Right ventricle myocardium superior (tissue), 1 donor: ENCODE measurements at places on chromosomes 12 and 14. TPM values are rescaled to one million over a fixed set of nuclear protein-coding genes. Genes with fewer than 3 reads are reported as not detected.

GUCY2C gene
- total RNA-seq: not detected

MMP17 gene
- total RNA-seq: 1.3 TPM

KIF26A gene
- 6.3 TPM for total RNA-seq

DEPDC4 gene
- 0.32 TPM for total RNA-seq

GALNT8 gene
- 2.9 TPM for total RNA-seq

RAN gene
- total RNA-seq: 225 TPM

FMNL3 gene
- total RNA-seq: 9.4 TPM

FOXG1 gene
- not detected for total RNA-seq

GRCh38 chr12:108146035-108146893, 17.2 kb downstream of the WSCD2 start:
- DNase-seq: no peak

DNA sequence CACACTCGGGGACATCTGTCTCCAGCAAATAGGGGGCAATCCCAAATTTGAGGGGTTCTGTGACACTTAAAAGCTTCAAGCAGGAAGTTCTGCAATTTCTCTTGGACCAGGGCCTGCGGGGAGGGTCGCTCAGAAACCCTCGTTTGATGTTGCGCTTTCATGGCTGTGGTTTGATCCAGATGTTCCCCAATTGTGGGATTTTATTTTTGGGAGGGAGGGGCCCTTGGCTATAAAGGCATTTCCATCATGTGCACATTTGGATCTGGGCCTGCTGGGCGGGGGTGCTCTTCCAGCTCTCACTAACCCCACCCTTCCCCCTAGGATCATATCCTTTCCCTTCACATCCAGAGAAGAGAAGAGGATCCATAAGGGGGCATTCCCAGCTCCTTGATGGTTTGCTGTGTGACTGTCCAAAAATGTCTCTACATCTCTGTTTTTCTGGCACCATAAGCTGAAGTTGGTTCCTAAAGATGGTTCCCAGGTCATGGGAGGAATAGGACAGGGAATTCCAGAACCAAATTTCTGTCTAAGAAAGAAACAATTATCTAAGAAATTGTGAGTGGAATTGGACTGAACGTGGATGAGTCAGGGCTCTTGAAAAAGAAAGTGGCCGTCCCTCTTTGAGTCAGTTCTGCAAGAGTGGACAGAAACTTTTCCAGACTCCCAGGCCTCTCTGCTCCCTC, 47.2 kb downstream of the SMUG1 start:
- DNase-seq: no peak

DNA sequence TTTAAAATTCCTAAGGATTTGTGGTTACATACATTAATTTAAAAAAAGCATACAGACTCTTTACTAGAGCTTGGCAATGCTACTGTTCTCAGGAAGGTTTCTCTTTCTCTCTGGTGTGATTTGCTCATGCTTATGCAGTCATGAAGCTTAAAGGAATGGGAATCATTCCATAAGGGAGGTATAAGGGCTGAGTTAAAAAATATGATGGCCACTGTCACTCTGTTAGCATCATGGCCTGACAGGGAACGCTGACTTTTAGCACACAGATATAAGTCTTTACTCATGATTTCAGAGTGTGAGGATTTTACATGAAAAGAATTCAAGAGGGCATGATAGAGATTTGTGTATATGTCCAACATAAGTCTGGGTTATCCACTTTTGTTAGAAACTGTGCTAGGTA, 3.8 kb downstream of the MYF5 start:
- DNase-seq: no peak

GRCh38 chr14:94582851-94583250, 1.6 kb downstream of the SERPINA5 start:
- DNase-seq: no peak

DNA sequence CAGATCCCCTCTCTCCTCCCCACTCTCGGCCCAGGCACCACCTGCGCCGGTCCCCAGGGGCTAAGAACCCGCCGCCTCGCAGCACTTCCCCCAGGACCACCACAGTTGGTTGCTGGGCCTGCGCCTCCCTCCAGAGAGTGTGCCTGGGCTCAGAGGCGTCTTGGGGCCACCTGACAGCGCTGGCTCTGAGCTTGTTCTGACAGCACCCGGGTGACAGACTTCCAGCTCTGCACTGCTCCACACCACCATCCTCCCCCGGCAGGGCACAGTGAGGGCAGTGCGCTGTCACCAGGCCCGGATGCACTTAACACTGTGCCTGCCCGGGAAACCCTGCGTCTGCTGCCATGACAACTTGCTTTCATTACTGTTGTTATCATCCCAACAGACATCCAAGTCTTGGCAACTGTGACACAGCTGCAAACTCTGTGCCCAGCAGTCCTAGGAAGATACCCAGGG, 6.6 kb downstream of the BRF1 start:
- peak; percentile 86 for DNase-seq

- no peak for DNase-seq
Observed at GRCh38 chr14:69852531-69853321, 26.5 kb upstream of the SMOC1 start.

DNA sequence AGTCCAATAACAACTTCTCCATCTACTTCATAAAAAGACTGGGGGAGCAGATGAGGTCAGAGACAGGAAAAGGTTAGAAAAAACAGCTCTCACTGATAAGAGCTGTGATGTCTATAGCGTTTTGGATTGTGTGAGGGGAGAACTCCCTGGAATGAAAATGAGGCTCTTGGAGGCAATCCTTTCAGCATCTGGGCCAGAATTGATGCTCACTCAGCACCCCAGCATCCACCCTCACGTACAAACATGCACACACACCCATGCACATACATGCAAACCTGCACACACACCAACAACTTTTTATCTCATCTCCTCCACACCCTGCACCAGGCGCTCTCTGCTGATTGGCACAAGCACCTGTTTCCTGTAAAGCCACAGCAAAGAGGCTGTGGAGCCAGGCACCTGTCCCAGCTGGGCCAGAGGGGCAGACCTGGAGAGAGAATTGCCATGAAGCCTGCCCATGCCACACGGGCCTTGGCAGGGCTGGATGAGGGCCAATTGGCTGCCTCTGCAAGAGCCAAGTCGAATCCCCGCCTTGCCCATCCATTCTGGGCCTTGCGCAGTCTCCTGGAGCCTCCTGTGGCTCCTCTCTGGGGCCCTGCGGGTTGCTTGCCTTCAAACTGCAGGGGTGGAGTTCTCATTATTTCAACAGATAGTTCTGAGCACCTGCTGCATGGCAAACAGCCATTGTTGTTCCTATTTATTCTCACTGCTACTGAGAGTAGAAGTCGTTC, 53.1 kb downstream of the SYNE3 start:
- DNase-seq: no peak

DNA sequence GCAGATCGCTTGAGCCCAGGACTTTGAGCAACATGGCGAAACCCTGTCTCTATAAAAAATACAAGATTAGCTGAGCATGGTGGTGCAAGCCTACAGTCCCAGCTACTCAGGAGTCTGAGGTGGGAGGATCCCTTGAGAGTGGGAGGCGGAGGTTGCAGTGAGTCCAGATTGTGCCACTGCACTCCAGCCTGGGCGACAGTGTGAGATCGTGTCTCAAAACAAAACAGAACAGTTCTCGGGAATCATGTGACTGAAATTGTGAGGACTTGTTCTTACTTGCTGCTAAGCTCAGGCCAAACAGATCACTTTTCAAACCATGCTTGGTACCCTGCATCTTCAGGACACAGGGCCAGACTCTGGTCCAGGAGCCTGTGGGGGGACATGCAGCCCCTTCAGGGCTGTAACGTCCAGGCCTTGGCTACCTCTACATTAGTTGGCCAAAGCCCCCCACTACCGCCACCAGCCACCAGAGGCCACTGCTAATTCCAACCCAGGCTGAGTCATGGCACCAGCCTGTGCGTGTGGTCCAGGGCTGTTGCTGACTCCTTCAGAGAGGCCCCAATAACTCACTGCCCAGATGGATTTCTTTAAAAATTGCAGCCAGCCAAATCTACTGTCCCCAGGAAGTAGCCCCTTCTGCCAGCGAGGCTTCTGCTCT, 33.4 kb upstream of the SYNDIG1L start:
- no peak for DNase-seq

- DNase-seq: no peak
Observed at GRCh38 chr14:65280653-65281052, 131.9 kb upstream of the FUT8 start.

GRCh38 chr12:47360093-47360480, 280.3 kb upstream of the AMIGO2 start:
- DNase-seq: no peak

DNA sequence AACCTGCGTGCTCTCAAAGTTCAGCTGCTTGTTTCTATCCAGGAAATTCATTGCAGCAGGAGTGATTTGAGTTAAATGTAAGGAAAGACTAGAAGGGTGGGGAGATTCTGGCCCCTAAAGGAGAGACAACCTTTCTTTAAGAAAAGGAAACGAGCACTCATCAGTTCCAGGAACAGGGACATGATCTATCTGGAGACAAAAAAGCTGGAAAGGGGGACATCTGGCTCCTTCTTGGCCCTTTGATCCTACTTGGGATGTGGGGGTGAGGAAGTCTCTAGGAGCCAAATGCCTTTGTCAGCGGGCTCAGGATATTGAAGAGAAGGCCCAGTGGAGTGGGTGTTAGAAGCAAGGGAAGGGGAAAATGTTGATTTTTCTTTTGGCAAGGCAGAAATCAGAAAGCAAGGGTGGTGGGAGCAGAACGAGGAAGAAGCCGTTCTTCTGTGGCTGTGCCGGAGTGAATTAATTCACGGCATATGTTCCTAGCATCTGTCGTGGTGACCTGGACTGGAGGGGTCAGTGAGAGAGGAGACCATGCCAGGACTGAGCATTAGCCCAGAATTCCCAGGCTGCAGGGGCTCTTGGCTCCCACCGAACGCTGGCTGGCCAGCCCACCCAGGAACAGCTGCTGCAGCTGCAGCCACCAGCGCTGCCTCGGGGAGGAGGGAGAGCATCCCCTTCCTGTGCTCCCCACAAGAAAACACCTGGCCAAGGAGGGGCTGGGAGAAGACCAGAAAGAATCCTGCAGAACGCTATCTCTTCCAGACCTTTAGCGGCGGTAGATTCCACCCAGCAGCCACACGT, 62.8 kb upstream of the GPATCH2L start:
- no peak for DNase-seq

- DNase-seq: no peak
Observed at GRCh38 chr14:51394384-51394783, 154.3 kb downstream of the TMX1 start.

- no peak for DNase-seq
Observed at GRCh38 chr12:76226956-76227355, 121.3 kb downstream of the BBS10 start.

DNA sequence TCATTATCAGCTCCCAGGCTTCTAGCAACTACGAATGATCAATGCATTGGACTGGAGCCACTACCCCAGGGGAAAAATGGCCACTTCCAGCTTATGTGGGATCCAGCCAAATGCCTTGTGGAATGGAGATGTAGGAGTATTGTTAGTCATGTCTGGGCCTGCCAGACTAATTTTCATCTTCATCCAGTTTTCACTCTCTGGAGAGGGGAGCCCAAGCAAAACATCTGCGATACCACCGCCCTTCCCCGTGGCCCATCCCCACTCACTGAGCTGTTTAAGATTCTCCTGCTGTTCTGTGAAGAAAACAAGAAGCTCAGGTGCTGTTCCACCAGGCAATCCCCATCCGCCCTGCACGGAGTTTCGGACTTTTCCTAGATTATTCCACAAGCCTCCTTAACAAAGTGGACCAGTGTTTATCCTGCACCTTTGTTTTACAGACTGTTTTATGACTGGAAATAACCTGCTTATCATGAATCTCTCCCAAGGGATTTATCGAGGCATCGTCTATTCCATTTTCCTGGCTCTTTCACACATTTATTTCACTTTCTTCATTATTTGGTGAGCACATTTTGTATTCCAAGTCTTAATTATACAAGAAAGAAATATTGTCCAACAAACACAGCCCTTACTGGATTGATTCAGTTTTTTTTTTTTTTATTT, 35.5 kb upstream of the MAX start:
- DNase-seq: no peak

DNA sequence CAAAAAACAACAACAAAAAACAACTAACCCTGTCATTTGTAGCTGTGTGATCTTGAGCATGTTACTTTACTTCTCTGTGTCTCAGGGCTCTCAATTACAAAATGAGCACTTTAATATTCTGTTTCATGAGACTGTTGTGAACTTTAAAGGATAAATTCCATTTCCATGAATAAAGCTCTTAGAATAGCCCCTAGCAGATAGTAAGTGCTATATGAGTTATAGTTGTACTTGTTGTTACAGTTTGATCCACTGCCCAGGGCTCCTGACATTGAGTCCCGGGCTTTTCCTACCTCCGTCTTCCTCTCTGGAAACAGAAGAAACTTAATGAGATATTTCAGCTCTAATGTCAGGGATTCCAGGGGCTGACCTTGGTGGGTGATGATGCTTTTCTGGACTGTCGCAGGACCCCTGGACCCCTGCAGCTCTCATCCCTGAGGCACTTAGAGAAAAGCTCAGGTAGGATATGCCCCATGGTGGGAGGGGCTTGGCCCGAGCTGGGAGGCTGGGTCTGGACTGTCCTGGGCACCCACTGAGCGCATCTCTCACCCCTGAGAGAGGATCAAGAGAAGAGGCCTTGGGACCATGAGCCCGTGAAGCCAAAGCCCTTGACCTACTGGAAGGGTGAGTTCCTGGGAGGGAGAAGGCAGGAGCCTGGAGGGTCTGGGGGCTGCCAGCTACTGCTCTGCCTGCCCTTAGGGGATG, 5.1 kb downstream of the P3H3 start:
- DNase-seq: no peak

DNA sequence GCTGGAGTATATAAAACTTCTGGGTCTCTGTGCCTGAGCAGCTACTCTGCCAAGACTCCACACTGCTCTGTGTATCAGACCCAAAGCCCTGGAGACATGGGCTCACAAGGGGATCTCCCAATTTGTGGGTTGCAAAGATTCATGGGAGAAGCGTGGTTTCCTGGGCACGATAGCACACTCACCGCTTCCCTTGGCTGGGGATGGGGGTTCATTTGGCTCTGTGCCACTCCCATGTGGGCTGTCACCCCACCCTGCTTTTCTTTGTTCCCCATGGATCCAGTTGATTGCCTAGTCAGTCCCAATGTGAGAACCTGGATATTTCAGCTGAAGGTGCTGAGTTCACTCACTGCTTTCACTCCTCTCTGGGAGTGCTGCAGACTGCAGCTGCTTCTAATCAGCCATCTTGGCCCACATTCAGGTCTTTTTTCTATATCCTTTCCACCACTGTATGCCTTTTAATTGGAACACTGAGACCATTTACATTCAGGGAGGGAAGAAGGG, 40.0 kb upstream of the PCNX4 start:
- DNase-seq: no peak

- DNase-seq: peak; percentile 51
Observed at GRCh38 chr12:12705838-12706520, 10.0 kb upstream of the GPR19 start.

GRCh38 chr12:65699251-65699650, 125.0 kb upstream of the HMGA2 start:
- DNase-seq: no peak

DNA sequence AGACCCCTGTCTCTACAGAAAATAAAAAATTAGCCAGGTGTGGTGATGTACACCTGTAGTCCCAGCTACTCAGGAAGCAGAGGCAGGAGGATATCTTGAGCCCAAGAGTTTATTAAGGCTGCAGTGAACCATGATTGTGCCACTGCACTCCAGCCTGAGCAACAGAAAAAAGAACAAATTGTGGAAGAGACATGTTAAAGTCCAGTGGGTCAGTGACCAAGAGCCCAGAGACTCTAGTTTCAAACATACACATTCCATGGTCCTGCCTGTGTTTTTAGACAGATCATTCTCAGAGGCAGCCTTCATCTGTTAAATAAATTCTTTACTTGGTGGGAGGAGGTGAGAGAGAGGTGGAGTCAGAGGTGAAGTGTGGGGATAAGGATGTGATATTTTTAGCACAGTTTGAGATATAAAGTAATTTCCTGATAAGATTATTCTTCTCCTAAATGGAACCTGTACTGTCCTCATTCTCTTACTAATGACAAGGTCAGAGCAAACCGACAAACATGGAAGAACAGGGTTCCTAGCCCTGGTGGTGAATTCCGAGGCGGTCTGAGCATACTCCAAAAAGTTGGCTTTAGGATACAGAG, 48.7 kb downstream of the RASSF3 start:
- no peak for DNase-seq
